ENCODE measurements at places on chromosomes 4 and X.
A peak's percentile ranks its signal among the peaks of the same experiment; 100 is the strongest.

DNA sequence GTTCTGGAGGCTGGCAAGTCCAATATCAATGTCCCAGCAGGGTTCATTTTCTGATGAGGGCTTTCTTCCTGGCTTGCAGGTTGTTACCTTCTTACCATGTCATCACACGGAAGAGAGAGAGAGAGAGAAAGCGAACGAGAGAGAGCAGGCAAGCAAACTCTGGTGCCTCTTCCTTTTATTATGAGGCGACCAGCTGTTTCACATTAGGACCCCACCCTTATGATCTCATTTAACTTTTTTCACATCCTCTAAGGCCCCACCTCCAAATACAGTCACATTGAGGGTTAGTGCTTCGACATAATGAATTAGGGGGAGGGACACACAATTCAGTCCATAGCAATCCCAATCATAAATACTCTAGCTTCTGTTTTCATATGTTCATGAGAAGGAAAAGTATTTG lies 10.6 kb upstream of the GPR174 start:
- no peak for DNase-seq

GRCh38 chrX:19190902-19191301 lies 68.6 kb upstream of the ADGRG2 start:
- no peak for DNase-seq

GRCh38 chr4:183185559-183185958 lies 86.5 kb downstream of the WWC2 start:
- no peak for DNase-seq

- DNase-seq, result no peak
These were observed 77.5 kb upstream of the CLCN4 start for GRCh38 chrX:10079231-10079630.

GRCh38 chr4:64822405-64822804 lies 413.2 kb upstream of the TECRL start:
- DNase-seq, result no peak

DNA sequence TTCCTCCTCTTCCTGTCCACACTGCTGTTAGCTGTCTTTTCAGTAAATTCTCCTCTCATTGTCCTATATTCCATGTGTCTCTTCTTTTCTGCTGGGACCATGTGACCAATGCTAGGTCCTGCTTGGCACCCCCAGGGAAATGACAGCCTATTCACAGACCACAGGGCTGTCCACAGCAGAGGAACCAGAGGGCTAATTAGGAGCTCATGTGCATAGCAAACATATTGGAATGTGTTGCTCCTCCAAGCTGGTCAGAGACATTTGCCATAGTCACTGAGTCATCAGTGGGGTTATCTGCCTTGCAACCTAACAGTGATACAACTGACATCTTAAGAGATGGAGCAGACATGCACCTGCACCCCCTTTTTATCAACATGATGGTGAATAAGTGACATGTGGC lies 67.9 kb upstream of the PUDP start:
- no peak for DNase-seq

DNA sequence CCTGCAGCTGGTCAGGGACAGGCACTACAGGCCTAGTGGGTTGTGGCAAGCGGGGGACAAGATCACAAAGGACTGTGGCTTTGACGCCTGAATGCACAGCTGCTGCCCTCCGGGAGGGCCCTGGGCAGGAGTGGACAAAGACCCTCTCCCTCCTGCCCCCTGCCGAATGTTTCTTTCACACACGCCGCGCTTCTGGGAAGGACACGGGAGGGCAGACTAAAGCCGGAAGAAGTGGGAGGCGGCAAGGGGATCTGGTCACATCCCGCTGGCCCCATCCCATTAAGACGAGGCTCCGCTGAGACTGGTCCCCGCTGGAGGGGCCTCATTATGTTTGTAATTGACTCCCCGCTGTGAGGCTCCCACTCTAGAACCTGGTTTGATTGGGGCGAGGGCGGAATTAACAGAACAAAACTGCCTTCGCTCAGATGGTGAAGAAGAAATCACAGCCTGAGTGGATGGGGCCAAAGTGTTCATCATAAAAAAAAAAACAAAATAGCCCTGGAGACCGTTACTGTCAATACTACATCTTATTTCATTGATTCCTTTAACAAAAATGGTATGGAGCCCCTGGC lies 37.8 kb upstream of the PSAPL1 start:
- no peak for DNase-seq

DNA sequence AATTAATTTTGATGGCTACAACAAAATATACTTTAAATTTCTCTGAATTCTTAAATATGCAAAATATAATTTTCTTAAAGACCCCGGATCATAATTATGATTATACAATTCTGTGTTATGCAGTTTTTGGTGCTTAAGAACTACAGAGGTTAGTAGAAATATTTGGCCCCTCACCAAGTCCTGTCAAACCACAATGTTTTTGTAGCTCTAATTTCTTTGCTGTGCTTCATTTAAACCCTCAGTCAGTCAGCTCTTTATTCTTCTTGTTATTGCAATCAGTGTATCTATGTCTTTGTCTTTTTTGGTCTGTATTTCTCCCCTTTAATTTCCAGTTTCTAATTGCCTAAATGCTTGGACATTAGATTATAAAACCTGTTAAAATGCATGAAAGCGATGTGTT lies 186.1 kb downstream of the CAMK2D start:
- DNase-seq, result no peak

DNA sequence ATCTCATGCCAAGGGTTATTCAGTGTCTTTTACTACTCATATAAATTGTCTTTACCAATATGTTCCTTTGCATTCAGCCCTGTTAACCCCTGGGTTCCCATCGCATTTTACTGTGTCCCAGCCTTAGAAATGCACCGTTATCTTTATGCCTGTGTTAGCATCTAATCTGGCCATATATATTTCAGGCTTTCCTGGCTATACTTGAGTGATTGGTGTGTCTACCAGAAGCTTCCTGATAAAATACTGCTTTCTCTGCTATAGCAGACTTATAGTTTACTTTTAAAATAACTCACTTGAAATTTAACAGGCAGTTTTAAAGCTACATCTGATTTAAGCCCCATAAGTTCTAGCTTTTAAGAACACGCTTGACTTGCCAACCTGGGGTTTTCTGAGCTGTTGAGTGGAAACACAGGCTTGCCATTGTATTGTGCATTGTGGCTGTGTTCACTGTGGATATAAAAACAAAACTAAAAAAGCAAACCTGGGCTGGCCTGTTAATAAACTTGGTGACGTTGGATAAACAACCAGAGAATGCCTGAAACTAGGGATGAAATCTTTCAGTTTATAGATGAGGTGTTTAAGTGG lies 185.3 kb upstream of the TAPT1 start:
- no peak for DNase-seq

- no peak for DNase-seq
These were observed 63.7 kb upstream of the PDLIM3 start for GRCh38 chr4:185598846-185599552.

GRCh38 chr4:4666187-4666586 lies 124.3 kb upstream of the STX18 start:
- no peak for DNase-seq

DNA sequence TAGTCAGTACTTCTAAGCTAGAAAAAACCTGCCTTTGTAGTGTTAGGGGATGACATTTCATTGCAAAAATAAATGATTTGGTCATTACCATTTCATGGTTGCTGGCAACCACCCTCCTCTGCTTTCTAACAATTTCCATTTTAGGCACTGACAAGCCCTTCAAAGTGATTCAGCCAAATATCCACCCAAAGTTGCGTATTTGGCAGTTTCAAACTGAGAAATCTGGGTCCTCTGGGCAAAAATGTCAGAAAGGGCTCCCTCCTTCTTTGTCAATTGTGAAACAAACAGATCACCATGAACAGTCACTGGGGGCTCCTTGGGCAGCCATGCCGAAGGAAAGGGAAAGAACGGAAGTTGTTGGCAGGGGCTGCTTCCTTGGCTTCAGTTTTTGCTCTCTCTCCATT lies 33.0 kb downstream of the PLAC1 start:
- DNase-seq, result no peak

DNA sequence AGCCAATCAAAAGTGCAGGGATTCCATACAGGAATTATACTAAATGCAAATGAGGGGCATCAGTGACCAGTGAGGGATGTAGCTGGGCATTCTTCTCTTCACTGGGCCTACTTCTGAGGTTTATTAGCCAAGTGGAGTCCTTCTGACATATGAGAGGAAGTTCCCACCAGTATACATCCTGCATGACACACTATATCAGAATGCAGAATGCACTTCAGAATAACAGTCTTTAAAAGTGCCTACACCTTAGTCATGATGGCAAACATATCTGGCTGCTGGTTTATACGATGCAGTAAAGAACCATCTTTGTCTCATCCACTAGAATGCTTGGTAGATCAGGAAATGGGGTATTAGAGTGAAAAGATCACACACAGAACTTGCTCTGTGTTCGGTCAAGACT lies 180.3 kb upstream of the PPARGC1A start:
- DNase-seq, result no peak

DNA sequence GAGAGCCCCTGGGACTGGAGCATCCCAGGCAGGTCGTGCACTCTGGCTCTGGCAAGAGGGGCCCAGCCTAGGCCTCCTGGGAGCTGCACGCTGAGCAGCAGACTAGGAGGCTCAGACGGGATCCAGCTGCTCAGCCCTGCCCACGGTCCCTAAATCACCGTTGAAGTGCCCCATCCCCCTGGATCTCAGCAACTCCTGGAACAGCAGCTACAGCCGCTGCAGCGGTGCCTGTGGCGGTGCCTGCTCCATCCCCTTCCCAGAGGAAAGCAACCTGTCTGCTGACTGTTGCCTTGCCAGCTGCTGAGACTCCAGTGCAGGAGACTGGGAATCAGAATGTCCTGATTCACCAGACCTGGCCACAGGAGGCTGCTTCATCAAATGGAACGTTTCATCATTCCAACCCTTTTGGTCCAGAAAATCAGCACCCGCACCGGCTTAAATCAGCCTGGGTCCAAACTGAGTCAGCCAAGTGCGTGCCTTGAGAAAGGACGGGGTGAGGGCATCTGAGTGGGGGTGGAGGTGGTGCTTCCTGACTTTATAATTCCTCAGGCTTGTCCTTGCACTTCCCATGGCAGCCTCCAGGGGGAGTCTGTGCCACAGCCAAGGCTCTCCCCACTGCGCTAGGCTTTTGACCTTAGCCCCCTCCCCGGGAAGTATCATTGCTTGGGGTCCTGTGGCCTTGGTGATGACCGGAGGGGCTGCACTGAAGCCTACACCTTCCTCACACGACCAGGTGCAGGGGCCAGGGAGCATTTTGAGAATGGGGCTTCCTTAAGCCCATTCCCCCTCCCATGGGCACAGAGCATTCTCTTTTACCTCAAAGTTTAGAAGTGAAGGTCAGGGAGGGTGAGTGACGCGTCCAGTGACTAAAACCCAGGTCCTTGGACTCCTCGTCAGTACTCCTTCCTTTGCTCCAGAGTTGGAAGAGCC lies 6.5 kb downstream of the ZNF185 start:
- peak; percentile 15 for DNase-seq

DNA sequence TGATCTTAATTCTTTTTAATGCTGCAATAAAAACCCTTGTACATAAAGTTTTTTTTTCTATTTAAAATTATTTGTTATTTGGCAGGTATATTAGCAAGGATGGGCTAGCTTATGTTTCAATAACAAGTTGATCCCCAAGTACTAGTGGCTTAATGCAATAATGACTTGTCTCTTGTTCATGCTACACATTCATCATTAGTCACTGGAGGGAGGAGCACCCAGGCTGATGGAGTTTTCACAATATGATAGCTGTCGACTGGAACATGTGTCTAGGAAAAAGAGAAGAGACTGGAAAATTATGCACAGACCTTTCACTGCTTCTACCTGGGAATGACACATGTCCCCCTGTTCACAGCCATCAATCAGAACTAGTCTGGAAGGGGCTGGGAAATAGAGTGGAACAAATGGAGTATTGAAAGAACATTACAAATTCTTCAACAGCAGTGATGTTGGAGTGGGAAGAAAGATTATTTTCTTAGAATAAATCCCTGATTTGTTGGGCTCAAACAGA lies 387.9 kb upstream of the RPS6KA3 start:
- no peak for DNase-seq

GRCh38 chr4:87103086-87103485 lies 117.3 kb downstream of the KLHL8 start:
- DNase-seq, result no peak

- DNase-seq, result no peak
These were observed 2.0 kb downstream of the NCAPG start for GRCh38 chr4:17812801-17813200.

DNA sequence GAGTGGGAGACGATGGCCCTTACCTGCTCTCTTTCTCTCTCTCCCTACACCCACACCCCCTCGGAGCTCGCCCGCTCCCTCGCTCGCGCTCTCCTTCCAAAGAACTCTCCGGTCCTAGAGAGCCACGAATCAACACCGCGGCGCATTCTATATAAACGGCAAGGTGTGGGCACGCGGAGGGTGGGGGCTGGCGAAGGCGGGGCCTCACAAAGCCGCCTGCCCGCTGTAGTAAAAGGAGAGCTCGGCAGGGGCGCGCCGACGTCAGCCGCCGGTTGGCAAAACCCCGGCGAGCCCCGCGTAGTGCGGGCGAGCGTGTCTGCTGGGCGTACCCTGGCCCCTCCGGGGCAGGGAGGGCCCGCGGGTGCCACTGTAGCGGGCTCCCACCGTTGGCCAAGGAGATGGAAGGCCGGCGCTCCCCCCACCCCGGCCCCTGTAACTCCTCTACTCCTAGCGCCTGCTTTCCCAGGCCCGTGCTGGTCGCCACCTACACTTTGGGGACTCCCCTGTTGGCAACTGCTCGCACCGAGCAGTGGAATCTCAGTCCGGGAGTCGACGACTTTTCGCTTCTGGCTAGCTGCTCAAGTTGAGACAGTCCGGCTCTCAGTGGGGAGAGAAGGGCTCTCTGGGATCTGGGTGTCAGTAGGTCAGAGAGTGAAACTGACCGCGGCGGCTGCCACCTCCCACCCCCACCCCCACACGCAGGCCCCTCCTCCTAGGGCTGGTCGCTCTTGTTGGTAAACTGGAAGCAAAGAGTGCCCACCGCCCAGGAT lies 325.5 kb upstream of the F9 start:
- no peak for DNase-seq

- DNase-seq, result no peak
These were observed 379.5 kb downstream of the ZIC3 start for GRCh38 chrX:137945470-137945869.

DNA sequence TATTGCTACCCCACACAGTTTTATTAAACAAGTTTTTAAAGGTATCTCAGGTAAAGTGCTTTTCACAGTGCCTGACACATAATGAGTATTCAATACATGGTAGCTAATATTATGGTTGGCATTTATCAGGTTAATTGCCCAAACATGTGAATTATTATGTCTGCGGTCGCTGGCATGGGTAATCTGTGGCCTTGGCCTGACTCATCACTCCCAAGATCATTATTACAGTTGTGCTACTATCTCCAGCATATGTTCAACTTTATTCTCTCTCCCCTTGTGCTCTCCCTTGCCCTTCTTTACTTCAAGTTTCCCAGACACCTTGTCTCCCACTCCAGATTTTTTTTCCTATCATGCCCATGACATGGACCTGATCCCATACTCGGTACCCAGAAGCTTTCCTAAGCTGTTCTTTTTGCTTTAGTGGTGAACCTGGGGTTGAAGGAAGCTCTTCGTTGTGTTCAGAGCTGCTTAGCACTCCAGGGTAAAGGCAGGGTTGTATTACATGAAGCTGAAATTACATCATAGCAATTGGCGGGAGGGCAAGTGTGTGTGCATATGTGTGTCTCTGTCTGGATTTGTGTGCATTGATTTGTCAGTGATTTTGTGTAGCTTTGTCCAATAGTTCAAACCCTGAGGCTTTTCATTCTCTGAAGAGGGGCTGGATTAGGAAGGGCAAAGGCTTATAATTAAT lies 176.5 kb upstream of the NRK start:
- no peak for DNase-seq

- no peak for DNase-seq
These were observed 319.5 kb upstream of the NOCT start for GRCh38 chr4:138696058-138696457.

GRCh38 chr4:15893962-15894361 lies 44.6 kb downstream of the FGFBP1 start:
- DNase-seq, result no peak

Data from caudate nucleus (tissue), 63 donors.